Spleen (tissue), 13 donors: ENCODE measurements at places on chromosomes 12 and 14.

DNA sequence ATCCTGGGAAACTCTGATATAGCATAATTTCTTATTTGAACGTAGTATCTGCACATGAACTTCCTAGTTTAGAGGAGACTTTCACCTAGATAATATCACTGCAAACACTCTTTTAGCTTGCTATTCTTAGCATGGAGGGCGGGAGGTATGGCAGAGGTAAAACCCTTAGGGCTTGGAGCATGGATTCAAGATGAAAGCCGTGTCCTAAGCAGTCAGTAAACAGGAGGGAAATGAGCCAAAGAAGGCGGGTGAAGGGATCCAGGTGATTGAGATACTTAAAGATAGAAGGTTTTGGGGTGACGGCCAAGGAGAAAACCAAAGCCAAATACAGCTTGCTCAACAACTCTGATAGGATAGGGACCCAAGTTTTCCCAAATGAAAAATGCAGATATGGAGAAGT lies 107.1 kb upstream of the BCAT1 start:
- DNase-seq = no peak

DNA sequence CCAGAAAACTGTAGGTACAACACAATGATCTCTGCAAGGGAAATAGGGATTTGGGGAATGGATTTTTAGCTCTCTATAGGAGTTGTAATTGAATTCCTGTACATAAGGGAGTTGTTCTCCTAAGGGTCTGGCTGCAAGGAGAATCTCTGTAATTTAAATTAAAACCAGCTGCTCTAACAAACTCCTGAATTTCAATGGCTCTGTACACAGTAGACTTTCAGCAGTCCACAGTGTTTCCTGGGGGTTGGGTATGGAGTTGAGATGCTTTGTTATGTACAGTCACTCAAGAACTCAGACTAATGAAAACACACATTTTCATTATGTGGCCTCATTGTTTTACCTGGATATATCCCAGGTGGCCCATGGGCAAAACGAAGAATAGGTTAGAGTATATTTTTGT lies 93.2 kb downstream of the NAV3 start:
- DNase-seq = no peak

GRCh38 chr12:946212-946611 lies 3.3 kb downstream of the RAD52 start:
- DNase-seq = no peak

- DNase-seq = no peak
These were observed 15.0 kb downstream of the MDM1 start for GRCh38 chr12:68317047-68317667.
